ENCODE measurements at places on chromosomes 2 and 18.

- DNase-seq = no peak
Observed at GRCh38 chr2:52877703-52878102, 889.9 kb upstream of the CHAC2 start.

- no peak for DNase-seq
Observed at GRCh38 chr2:12300019-12300602, 416.6 kb upstream of the TRIB2 start.

DNA sequence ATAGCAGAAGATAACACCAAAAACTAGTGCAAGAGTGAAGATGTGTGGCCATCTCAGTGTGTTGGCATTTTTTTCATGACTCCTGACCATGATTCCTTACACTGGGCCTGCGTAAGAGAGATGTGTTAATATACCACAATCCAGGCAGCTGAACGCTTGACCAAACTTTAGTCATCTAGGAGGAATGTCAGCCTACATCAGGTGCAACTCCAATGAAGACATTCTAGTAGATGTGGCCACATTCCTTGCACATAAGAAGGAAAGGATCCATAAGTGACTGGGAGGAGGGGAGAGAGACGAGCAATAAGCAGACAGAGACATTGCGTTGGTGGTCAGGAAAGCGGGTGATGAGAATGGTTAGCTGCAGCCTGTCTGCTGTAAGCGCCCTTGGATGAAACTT lies 42.6 kb downstream of the CYRIA start:
- DNase-seq = no peak

DNA sequence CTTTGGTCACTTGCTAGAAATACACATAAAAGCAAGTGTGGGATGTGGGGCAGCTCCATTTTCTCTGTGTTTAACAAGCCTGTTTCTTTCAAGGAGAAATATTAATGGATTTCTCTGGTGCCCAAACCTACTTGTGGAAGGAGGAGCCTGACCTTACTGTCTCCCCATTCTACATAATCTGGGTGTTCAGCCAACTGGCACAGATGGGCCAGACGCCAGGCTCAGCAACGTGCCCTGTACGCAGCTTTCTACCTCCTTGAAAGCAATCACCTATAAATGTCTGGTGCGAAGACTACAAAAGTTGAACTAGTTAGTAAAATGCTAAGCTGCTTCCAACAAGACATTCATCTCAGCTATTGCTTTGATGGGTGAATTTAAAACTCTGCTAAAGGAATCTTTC lies 33.2 kb upstream of the MYO3B start:
- no peak for DNase-seq

DNA sequence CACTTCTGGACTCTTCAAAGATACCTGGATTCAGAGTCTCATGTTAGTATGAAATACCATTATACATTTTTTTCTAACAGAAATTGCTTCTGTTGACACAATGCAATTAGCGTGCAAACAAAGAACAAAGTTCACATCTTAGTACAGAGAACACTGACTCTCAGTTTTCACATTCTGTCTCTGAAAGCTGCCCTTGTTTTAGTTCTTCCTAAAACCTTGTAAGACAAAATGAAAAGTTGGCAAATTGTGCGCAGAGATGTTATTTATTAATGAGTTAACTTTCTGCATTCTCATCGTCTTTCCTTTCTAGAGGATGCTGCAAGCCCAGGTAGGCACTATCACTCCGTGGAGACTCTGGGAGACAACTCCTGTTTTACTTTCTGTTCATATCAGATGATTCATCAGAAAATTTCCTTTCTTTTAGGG lies 377.3 kb upstream of the POU3F3 start:
- no peak for DNase-seq

GRCh38 chr2:215933151-215933550 lies 80.2 kb downstream of the MREG start:
- no peak for DNase-seq

DNA sequence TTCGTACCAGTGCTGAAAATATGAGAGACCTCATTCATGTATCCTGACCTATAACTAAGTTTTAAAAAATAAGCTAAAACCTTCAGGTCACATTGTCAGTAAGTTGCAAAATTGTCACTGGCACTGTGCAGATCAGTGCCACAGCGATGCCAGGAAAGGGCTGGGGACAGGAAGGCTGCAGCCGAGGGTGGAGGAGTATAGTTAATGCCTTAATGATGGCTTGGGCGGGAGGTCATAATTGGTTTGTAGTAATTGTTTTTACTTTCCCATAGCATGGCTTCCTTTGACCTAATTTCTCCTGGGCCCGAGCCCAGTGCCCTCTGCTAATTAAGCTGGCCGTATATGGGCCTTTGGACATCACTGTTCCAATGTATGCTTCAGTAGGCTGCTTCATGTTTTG lies 47.2 kb upstream of the RAB12 start:
- no peak for DNase-seq

GRCh38 chr18:49899657-49900330 lies 86.5 kb upstream of the ACAA2 start:
- no peak for DNase-seq

DNA sequence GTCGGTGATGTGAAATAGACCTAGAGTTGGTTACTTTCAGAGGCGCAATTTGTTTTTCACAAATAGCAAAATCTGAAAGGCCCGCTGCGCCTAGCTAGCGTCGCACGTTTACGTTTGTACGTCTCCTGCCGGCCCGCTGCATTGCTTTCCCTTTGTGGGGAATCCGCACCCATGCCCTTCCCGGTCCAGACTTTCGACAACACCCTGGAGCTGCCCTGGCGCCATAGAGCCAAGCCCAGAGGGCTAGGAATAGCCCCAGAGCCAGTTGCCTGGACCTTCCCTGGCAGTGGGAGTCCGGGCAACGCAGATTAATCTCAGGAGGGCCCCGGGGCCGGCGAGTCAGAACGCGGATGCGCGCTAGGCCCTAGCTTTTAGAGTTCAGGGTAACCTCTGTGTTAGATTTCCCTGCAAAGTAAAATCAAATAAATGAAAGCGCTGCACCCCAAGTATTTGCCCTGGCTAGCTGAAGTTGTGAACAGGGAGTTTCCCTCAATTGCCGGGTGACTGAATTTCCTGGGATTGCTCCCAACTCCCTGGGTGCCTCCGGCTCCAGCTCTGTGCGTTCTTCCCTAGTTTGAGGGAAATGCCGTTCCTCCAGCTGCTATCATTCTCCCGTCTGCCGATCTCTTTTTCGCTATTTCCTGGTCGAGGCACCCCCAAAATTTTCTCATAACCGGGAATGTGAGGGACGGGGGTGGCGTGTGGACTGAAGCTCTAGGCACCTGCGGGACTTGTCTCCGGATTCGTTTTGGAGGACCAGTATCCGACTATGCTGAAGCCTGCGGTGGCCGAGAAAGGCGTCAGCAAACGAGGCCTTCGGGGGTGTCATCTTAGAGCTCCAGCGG lies 1.2 kb upstream of the EN1 start:
- no peak for DNase-seq

GRCh38 chr2:185291035-185291647 lies 447.5 kb upstream of the FSIP2 start:
- no peak for DNase-seq

GRCh38 chr2:186205254-186205911 lies 280.7 kb upstream of the ZC3H15 start:
- no peak for DNase-seq

Data from memory B cell (primary cell).